Right cardiac atrium (tissue), 5 donors: ENCODE measurements at places on chromosomes 5 and 9. TPM values are rescaled to one million over a fixed set of nuclear protein-coding genes. Genes with fewer than 3 reads are reported as not detected.

The KCNT1 gene
- 0.32 TPM for total RNA-seq

The SEMA6A gene
- total RNA-seq = 4.1 TPM

The PDE8B gene
- 49.2 TPM for total RNA-seq

The SLC25A48 gene
- total RNA-seq = not detected

The PCSK5 gene
- total RNA-seq = 7.6 TPM

The C1QTNF2 gene
- total RNA-seq = 1.6 TPM

The DEPDC1B gene
- total RNA-seq = not detected

The COL5A1 gene
- 29.5 TPM for total RNA-seq

The EMB gene
- total RNA-seq = 8.5 TPM

The SIGMAR1 gene
- 35.3 TPM for total RNA-seq

The GNE gene
- total RNA-seq = 16.7 TPM

The ARID3C gene
- not detected for total RNA-seq

The OLFM1 gene
- 9.1 TPM for total RNA-seq

The DMRTA1 gene
- total RNA-seq = 0.31 TPM
